GM23338 (cell line): ENCODE measurements at places on chromosomes 1 and 21.
A peak's percentile ranks its signal among the peaks of the same experiment; 100 is the strongest.

GRCh38 chr1:43582162-43582566, 51.5 kb downstream of the PTPRF start:
- H3K27me3 ChIP-seq: no peaks in the 10 kb centered on the region
- no peaks in the 10 kb centered on the region for H3K36me3 ChIP-seq
- DNase-seq: no peak
- no peak overlapping the region for H3K4me3 ChIP-seq

- H3K27ac ChIP-seq: no peak overlapping the region
- H3K36me3 ChIP-seq: no peaks in the 10 kb centered on the region
- no peaks in the 10 kb centered on the region for H3K27me3 ChIP-seq
Measured at GRCh38 chr1:9481048-9481447, 58.2 kb upstream of the SLC25A33 start.

DNA sequence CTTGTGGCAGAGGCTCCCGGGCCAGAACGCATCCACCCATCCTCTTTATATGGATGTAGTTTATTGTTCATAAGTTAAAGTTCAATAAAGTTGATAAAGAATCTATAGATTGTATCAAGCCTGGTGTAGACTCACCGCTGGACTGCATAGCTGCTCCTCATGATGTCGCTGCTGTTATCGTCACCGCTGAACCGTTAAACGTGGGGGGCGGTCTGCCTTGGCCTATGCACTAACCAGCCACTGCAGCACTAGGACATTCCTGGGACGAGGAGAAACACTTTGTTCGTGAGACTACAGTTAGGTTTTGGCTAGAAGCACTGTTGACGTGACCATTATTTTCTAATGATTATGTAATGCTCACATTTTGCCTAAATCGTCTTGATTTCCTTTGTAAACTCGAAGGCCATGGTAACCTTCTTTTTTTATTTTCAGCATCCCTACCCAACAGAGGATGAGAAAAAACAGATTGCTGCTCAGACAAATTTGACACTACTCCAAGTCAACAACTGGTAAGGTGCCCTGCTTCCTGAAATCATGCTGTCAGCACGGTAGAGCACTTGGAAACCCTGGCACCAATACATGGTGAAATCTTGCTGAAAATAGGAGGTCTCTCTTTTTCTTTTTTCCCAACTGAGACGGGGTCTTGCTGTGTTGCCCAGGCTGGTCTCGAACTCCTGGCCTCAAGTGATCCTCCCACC, 50.2 kb downstream of the PKNOX1 start:
- H3K36me3 ChIP-seq: peaks cover 30% of the 10 kb centered on the region
- H3K27ac ChIP-seq: no peak overlapping the region
- H3K27me3 ChIP-seq: no peaks in the 10 kb centered on the region
- H3K4me1 ChIP-seq: no peaks in the 10 kb centered on the region
- H3K4me3 ChIP-seq: no peak overlapping the region
- no peak for DNase-seq

- no peaks in the 10 kb centered on the region for H3K27me3 ChIP-seq
- no peak overlapping the region for H3K27ac ChIP-seq
- no peaks in the 10 kb centered on the region for H3K36me3 ChIP-seq
- H3K4me1 ChIP-seq: peaks cover 3% of the 10 kb centered on the region; the same call in 1 of the 2 replicates
Measured at GRCh38 chr21:27581168-27581567, 614.3 kb upstream of the ADAMTS5 start.

- peaks cover under 1% of the 10 kb centered on the region; the same call in 1 of the 2 replicates for H3K4me1 ChIP-seq
- H3K27me3 ChIP-seq: no peaks in the 10 kb centered on the region
- no peaks in the 10 kb centered on the region for H3K36me3 ChIP-seq
- DNase-seq: no peak
- H3K4me3 ChIP-seq: no peak overlapping the region
Measured at GRCh38 chr1:25688390-25689119, 72.0 kb downstream of the MAN1C1 start.

GRCh38 chr1:178143730-178144690, 50.1 kb downstream of the RASAL2 start:
- no peaks in the 10 kb centered on the region for H3K36me3 ChIP-seq
- H3K4me1 ChIP-seq: peaks cover 32% of the 10 kb centered on the region
- H3K27ac ChIP-seq: no peak overlapping the region
- H3K4me3 ChIP-seq: no peak overlapping the region

DNA sequence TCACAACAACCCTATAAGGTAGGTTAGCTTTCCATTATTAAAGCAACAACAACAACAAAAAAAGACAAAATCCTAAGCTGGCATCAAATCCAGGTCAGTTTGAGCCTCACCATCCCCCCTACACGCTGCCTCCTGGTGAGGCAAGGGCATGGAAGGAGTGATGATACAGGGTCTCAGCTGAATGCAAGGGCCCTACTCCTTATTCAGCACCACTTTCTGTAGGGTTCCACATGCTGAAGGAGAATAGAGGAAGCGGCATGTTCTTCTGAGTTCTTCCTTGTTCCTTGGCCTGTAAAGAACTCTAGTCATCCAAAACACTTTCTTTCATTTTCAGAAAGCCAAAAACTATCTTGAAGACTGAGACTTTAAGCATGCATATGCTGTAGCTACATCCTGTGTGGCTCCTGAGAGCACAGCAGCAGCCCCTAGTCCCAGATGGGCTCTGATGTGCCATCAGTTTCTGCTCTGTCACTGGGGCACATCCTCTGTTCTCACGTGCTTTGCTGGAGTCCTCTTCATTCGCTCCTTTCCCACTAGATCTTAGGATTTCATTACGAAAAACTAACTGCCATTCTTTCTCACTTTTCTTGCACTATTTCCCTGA, 6.2 kb downstream of the ILDR2 start:
- DNase-seq: no peak
- H3K4me3 ChIP-seq: no peak overlapping the region
- H3K36me3 ChIP-seq: no peaks in the 10 kb centered on the region

DNA sequence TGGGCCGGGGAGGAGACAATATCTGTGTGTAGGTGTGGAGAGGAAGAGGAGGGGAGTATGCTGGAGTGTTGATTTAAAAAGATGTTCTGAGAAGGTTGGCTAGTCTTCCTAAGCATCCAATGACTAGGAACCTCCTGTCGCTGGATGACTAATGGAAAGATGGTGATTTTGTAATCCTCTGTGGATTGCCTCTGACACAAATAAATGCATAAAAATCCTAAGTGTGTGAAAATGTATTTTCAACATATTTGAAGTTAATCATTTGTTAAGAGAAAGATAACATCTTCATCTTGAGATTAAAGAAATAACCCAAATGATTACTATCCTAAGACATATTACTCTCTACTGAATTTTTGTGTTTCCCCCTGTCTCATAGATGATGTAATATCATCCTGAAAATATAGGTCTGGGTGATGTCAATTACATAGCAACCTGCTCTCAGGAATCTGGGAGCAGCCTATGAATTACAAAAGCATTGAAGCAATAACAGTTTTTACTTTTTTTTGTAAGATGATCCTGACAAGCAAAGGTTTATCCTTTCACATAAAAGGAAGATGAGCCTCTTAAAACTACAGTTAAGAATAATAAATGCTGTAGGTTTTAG, 220.5 kb upstream of the MAP1LC3C start:
- no peak overlapping the region for H3K27ac ChIP-seq
- H3K27me3 ChIP-seq: peaks cover 8% of the 10 kb centered on the region; the same call in 1 of the 2 replicates
- H3K4me1 ChIP-seq: peaks cover 17% of the 10 kb centered on the region

- no peak overlapping the region for H3K4me3 ChIP-seq
- H3K27me3 ChIP-seq: no peaks in the 10 kb centered on the region
Measured at GRCh38 chr1:33143698-33144097, 38.1 kb downstream of the TRIM62 start.

GRCh38 chr1:177983482-177984135, 13.8 kb upstream of the SEC16B start:
- no peak overlapping the region for H3K4me3 ChIP-seq
- 0 out of 2 replicates have a peak overlapping the region, but pooled peaks have one; percentile 37 for H3K27ac ChIP-seq
- no peaks in the 10 kb centered on the region for H3K27me3 ChIP-seq
- no peaks in the 10 kb centered on the region; the same call in 1 of the 2 replicates for H3K4me1 ChIP-seq

- H3K27ac ChIP-seq: no peak overlapping the region
- no peaks in the 10 kb centered on the region for H3K36me3 ChIP-seq
- no peak for DNase-seq
Measured at GRCh38 chr1:113147073-113147625, 74.2 kb downstream of the LRIG2 start.

- H3K4me3 ChIP-seq: no peak overlapping the region
- no peaks in the 10 kb centered on the region for H3K27me3 ChIP-seq
Measured at GRCh38 chr21:26470351-26471098, 102.6 kb downstream of the CYYR1 start.

DNA sequence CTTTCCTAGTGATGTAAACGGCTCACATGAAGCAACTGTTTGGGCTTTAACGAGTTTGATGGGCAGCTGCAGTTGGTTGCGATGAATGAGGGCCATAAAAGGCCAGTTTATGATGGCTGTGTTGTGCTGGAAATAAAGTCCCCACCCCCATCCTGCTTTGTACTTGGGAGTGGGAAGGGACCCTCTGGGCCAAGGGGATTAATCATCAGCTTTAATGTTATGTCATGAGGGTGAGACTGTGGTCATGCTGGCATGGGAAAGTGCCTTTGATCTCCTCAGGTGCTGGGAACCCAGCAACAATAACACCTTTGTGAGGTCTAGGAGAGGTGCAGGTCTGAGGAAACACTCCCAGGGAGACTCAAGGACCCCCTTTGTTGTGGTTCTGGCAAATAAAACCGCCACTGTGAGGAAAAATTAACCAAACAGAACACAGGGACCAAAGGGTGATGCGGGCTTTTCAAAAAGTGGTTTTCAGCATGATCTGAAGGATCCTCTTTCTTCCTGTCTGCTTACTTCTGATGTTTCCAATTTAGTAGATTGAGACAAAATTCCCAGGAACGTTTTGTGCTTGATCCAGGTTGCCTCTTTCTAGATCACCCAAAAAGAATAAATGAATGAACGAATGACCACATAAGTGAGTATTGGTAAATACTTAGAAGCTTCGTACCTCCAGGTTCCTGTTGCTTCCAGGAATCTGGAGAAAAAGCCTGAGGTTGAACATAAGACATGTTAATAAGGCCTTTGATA, 257.8 kb upstream of the HOOK1 start:
- no peaks in the 10 kb centered on the region for H3K27me3 ChIP-seq
- no peak overlapping the region for H3K4me3 ChIP-seq
- 0 out of 2 replicates have a peak, but pooled peaks cover 4% of the 10 kb centered on the region for H3K36me3 ChIP-seq
- no peak for DNase-seq
- H3K4me1 ChIP-seq: no peaks in the 10 kb centered on the region
- H3K27ac ChIP-seq: no peak overlapping the region

- no peak for DNase-seq
- H3K36me3 ChIP-seq: no peaks in the 10 kb centered on the region
- no peaks in the 10 kb centered on the region for H3K4me1 ChIP-seq
Measured at GRCh38 chr1:50295566-50295965, 127.7 kb downstream of the DMRTA2 start.

- no peak overlapping the region for H3K4me3 ChIP-seq
- peaks cover 14% of the 10 kb centered on the region; the same call in 1 of the 2 replicates for H3K4me1 ChIP-seq
- no peaks in the 10 kb centered on the region for H3K27me3 ChIP-seq
- no peak overlapping the region for H3K27ac ChIP-seq
Measured at GRCh38 chr1:225484657-225485214, 56.9 kb upstream of the LBR start.

DNA sequence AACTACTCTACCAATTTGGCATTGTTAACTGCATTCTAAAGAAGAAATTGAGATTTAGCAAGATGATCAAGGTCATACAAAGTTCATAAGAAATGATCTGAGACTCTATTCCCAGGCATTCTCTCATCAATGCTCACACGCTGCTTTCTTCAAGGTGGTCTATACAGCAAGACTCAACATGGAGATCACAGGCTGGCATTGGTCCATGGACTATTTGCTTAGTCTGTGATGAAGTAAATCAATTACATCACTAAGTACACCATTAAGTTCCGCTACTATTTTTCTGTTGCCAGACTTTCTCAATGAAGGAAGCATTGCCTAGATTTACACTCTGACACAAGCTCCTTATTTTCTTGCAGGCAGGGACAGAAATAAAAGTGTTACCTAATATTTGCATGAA, 51.9 kb upstream of the CYP2J2 start:
- H3K4me1 ChIP-seq: no peaks in the 10 kb centered on the region
- peaks cover 3% of the 10 kb centered on the region; the same call in 1 of the 2 replicates for H3K27me3 ChIP-seq
- DNase-seq: no peak
- H3K4me3 ChIP-seq: no peak overlapping the region
- no peak overlapping the region for H3K27ac ChIP-seq

DNA sequence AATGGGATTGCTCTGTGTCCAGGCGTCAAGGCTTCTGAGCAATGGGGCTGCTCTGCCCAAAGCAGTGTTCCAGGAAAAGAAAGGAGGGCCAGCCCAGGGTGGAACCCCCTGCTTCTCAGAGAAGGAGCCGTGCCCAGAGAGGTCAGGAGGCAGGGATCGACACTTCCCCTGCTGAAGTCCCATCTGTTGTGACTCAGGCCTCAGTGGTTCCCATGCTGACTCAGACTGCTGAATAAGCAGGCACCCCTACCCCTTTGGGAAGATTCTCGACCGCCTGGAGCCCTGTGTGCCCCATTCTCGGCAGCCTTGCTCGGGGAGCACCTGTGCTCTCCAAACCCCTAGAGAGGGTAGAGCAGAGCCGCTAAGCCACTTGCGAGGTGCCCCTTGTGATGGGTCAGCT, 23.9 kb downstream of the PKP1 start:
- H3K4me1 ChIP-seq: no peaks in the 10 kb centered on the region
- H3K27me3 ChIP-seq: no peaks in the 10 kb centered on the region
- DNase-seq: no peak
- no peaks in the 10 kb centered on the region for H3K36me3 ChIP-seq
- no peak overlapping the region for H3K27ac ChIP-seq

DNA sequence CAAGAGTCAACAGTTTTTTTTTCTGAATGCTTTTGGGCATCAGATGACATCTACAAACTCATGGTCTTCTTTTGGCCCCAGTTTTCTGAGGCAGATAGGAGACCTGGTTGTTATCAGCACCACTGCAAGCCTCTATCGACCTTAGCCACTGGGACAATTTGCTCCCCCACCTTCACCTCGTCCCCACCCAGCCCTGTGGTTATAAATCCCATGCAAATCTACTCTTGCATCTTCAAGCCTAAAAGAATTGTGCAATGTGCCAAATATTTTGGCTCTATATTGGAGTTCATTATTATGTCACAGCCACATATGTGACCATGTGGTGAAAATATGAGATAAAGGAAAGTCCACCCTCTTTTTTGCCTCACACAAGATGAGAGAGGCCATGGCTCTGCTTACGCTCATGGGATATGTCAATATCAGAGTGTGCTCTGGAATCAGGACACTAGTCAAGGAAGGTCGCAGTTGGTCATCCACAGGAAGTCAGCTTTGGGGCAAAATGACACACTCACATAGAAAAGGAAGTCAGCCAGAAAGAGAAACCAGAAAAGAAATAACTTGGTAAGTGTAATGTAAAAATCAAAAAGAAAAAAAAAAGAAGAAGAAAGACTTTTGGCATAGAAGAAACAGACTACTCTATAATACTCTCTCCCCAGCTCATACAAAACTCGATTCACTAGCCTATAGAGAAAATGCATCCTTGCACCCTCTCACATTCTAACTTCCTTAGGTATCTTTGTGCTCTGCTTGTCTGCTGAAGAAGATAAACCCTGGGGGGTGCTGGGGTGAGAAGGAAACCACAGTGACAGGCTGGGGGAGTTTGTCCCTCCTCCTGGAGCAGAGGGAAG, 21.2 kb downstream of the SLC30A10 start:
- H3K36me3 ChIP-seq: no peaks in the 10 kb centered on the region
- no peak overlapping the region for H3K4me3 ChIP-seq
- no peak overlapping the region for H3K27ac ChIP-seq
- DNase-seq: no peak
- no peaks in the 10 kb centered on the region for H3K4me1 ChIP-seq

GRCh38 chr1:44650159-44650831, 24.0 kb downstream of the TMEM53 start:
- H3K27me3 ChIP-seq: no peaks in the 10 kb centered on the region
- H3K36me3 ChIP-seq: peaks cover 15% of the 10 kb centered on the region
- H3K27ac ChIP-seq: peak overlapping the region; percentile 50; the same call in 1 of the 2 replicates
- peak; percentile 47 for DNase-seq
- H3K4me1 ChIP-seq: peaks cover 14% of the 10 kb centered on the region; the same call in 1 of the 2 replicates
- no peak overlapping the region for H3K4me3 ChIP-seq
